Psoas muscle (tissue), 8 donors: ENCODE measurements at places on chromosomes 11 and 22. TPM values are rescaled to one million over a fixed set of nuclear protein-coding genes. Genes with fewer than 3 reads are reported as not detected.

- peak; percentile 56 for DNase-seq
Measured at GRCh38 chr11:119144825-119145486, 3.9 kb upstream of the ABCG4 start.

DNA sequence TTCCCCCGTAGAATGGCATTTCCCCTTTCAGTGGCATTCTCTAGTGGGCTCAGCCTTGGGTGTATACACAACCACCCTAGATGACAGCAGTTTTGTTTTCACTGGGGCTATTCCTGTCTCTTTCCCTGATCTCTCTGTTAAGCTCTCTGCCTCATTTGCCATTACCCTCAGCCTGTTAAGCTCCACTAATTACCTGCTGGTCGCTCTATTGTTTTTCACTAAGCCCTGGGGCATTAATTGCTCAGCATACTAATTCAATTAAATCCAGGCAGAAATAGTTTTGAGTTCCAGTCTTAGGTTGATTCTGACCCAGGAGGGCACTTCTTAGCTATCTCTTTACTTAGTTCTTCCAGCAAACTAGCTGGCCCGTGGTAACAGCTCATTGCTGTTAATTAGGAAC lies 80.0 kb downstream of the BRD1 start:
- DNase-seq, result no peak

EHF gene
- total RNA-seq, result 0.20 TPM

DNA sequence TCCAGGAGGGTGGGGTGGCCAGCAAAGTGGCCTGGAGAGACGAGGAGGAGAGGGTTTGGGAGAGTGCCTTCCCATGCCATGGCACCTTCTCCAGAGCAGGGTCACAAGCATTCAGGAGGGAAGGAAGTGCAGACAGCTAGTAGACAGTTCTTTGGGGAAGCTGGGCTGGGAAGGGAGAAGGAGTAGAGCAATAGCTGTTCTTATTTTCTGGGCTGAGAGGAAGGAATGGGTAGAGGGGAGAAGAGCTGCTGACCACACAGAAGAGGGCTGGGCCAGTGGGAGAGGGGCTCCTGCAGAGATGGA lies 14.8 kb upstream of the PICK1 start:
- no peak for DNase-seq

GRCh38 chr11:21446939-21447590 lies 745.8 kb upstream of the ANO5 start:
- no peak for DNase-seq

DNA sequence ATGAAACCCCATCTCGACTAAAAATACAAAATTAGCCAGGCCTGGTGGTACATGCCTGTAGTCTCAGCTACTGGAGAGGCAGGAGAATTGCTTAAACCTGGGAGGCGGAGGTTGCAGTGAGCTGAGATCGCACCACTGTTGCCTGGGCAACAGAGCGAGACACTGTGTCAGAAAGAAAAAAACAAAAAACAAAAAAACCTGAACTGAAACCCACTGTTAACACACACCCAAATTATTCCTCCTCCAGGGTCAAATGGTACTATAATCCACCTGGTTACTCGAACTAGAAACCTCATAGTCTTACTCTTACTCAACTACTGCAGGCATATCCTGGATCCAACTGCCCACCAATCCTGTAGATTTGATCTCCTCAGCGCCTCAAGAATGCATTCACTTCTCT lies 35.5 kb downstream of the USP28 start:
- DNase-seq, result no peak

DNA sequence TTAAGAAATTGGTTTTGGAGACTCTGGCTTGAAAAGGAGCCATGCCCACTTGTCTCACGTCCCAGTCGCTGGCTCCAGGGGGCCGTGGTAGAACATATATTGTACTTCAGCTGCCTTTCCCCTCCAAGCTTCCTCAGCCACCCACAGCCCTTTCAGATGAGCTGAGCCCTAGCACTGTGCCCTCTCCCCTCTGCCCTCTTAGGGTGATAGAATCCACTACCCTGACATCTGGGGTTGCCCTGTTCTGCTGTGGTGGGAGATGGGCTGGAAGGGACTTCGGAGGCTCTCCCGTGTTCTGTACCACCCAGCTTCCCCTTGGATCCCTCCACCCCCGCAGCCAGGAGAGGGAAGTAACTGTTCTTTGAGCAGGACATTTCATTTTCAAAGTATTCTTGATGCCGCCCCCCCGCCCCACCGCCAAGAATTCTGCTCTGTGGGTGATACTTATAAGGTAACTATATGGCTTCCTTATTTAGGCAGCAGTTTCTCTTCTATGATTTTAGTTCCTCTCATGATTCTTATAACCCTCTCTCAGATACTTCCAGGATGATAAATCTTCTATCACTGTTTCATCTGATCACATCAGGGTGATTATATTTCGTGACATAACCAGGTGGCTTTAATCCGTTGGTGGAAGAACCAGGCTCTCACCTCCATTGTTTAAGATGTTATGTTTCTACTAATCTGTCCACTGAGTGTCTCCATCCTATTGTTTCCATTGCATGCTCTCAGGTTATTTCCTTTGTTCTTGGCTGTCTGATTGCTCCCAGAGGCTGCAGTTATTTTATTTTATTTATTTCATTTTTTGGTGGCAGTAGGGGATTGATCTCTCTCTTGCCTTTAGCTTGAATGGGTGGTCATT lies 24.1 kb downstream of the ZBTB16 start:
- DNase-seq, result no peak

H19 gene
- total RNA-seq, result 4,559 TPM

DNA sequence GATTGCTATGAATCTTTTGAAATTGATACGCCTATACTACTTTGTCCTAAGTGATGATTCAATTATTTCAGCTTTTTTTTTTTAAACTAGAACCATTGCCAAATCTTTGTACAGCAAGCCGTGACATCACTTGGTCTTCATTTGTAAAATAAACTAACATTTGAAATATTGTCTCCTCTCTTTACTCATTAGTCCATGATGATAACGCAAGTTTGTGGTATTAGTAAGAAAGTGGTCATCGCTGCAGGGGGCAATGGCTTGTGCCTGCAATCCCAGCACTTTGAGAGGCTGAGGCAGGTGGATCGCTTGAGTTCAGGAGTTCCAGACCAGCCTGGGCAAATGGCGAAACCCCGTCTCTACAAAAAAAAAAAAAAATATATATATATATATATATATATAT lies 12.9 kb upstream of the ARHGAP42 start:
- no peak for DNase-seq

GRCh38 chr11:57324154-57324885 lies 432 bp downstream of the TNKS1BP1 start:
- DNase-seq, result peak; percentile 65

KBTBD3 gene
- 3.2 TPM for total RNA-seq

DNA sequence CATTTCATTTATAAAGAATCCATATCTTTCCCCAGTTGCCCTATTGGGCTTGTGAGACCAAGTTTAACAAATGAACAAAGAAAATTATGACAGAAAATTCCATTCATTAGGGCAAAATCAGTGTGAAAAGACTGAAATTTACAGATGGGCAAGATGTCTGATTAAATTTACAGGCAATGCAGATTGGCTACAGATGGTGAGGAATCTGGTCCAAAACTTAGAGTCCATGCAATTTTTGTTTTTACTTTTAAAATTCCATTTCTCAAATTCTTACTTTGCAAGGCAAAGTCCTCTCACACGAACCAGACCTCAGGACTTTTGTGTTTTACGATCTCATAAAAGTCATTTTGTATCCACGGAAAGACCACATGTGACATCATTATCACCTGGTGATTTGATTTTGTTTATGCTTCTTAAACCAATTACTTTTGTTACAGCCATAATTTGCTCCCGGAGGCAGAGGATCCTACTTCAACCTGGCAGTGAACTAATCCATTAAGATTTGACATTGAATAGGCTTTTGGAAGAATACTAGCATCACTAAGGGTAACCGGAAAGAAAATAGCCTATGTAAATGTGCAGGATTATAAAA lies 843.7 kb upstream of the CHORDC1 start:
- DNase-seq, result no peak

- DNase-seq, result no peak
Measured at GRCh38 chr11:72222106-72222891, 2.3 kb upstream of the INPPL1 start.

GRCh38 chr22:17387356-17387755 lies 18.1 kb downstream of the CECR2 start:
- DNase-seq, result no peak

- DNase-seq, result peak; percentile 92
Measured at GRCh38 chr11:64007629-64008282, 21.5 kb downstream of the OTUB1 start.

DNA sequence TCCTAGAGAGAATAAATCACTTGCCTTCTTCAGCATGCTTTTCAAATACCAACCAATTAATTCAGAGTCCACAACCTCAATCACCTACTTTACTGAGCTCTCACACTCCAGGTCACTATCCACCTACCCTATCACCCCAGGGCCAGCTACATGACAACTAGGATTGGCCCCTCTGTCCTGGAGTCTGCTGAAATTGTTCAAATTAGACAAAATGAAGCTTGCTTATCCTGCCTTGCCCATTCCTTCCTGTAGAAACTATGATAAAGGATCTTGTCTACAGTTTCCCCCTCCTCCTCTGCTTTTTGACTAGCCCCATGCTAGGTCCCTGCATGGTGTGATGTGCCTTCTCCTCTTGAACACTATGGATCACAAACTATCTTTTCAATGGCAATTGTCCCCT lies 94.5 kb downstream of the JRKL start:
- no peak for DNase-seq
